ENCODE measurements at places on chromosomes 2 and 18. TPM values are rescaled to one million over a fixed set of nuclear protein-coding genes. Genes with fewer than 3 reads are reported as not detected.
A peak's percentile ranks its signal among the peaks of the same experiment; 100 is the strongest.

C2orf80 gene
- not detected for total RNA-seq

- peaks cover 17% of the 10 kb centered on the region for H3K27me3 ChIP-seq
- H3K4me1 ChIP-seq = peaks cover 14% of the 10 kb centered on the region
- peaks cover 14% of the 10 kb centered on the region for H3K36me3 ChIP-seq
- H3K4me3 ChIP-seq = peak overlapping the region; percentile 68
- no peak for DNase-seq
These were observed 1.5 kb downstream of the GALNT1 start for GRCh38 chr18:35582899-35583558.

DNA sequence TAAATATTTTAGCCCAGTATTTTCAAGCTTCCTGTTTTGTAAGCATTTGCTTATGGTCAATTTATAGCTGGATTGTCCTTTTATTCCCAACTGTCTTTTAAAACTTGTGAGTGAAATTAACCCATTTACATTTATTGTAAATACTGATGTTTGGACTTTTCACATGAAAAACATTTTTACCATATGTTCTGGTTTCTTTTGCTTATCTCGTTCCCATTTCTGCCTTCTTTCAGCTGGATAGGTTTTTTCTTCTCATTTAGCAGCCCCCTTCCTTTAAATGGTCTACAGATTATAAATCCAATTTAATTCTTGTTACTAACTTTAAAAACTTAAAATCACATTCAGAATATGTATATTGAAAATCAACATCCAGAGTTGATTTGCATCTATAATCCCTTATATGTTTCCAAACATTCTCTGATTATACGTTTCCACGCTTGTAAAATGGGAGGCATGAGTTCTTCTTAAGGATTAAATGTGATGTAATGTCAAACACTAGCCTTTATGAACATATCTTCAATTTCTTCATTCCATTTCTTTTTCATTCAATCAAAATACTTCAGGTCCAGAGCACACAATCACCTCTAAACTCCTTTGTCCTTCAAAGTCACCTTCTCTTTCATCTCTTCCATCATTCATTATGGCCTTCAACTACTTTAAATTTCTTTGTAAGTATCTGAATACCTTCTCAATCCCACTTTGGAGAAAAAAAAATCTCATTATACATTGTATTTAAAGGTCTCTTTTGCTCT lies 1.1 kb upstream of the KDM3A start:
- peaks cover 47% of the 10 kb centered on the region for H3K36me3 ChIP-seq
- H3K4me3 ChIP-seq = peak overlapping the region; percentile 97
- DNase-seq = no peak
- peak overlapping the region; percentile 100 for H3K27ac ChIP-seq
- peaks cover 42% of the 10 kb centered on the region for H3K4me1 ChIP-seq

DNA sequence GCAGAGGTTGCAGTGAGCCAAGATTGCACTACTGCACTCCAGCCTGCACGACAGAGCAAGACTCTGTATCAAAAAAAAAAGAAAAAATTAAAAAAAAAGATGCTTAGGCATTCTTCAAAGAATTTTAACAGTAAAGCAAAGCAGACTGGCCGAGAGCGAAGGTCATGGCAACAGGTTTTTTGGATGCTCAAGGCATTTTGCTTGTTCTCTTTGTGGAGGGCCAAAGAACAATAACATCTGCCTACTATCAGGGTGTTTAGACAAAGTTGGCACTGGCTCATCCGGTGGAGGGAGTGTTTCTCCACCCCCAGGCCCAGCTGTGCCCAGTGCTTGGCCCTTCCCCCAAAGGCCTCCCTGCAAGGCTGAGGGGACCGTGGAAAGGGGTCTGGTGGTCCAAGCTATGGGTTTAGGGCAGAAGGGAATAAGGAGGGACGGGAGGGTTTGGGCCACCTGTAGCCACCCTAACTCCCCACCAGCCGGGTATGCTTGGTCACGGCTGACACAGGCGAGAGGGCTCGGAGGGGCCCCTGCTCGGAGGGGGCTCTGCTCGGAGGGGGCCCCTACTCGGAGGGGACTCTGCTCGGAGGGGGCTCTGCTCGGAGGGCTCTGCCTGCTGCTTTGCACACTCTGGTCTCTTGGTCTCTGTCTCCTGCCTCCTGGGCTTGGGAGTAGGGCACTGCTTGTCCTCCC lies 26.7 kb upstream of the ALLC start:
- H3K36me3 ChIP-seq = no peaks in the 10 kb centered on the region
- no peak overlapping the region for H3K27ac ChIP-seq
- no peaks in the 10 kb centered on the region for H3K27me3 ChIP-seq
- no peak for DNase-seq
- no peak overlapping the region for H3K4me3 ChIP-seq

HOXD11 gene
- total RNA-seq = not detected

MTIF2 gene
- total RNA-seq = 21.3 TPM

EGR4 gene
- total RNA-seq = not detected

DNA sequence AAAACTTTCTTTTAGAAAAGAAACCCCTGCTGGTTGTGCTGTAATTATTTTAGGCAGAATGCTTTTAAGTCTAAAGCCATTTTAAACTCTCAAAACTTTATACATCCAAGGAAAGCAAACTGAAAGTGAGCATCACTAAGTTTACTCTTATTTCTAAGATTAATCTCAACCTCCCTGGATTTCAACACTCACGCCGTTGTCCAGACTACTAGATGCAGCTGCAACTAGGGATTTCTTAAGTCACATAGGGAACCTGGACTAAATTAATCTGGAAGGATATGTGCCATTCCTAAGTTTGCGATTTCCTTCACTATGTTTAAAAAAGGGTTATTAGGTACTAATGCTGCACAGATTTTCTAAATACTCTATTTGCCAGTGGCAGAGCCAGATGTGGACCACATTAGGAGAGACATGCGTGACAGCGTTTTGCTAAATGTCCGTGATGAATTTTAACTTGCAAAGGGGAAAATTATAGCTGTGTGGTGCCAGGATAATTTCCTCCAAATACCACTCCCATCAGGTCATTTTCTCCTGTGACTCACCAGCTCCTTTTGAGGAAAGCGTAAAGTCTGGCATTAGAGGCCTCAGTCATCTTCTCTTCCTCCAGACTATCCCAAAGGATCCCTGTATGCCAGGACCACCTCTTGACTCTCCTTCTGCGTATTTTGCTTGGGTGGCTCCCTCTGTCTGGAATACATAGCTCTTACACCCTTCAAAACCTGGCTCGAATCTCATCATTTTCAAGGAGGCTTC lies 143.7 kb downstream of the ATL2 start:
- H3K4me1 ChIP-seq = no peaks in the 10 kb centered on the region
- no peak for DNase-seq
- peaks cover 42% of the 10 kb centered on the region for H3K27me3 ChIP-seq
- no peak overlapping the region for H3K27ac ChIP-seq

MC2R gene
- not detected for total RNA-seq

PRSS56 gene
- total RNA-seq = not detected

- no peak overlapping the region for H3K27ac ChIP-seq
- peaks cover 7% of the 10 kb centered on the region for H3K4me1 ChIP-seq
- no peak overlapping the region for H3K4me3 ChIP-seq
- H3K27me3 ChIP-seq = peaks cover 2% of the 10 kb centered on the region
- DNase-seq = no peak
- H3K36me3 ChIP-seq = no peaks in the 10 kb centered on the region
These were observed 100.0 kb upstream of the CXCR4 start for GRCh38 chr2:136217996-136218395.
